ENCODE measurements at places on chromosomes 6 and 20.

DNA sequence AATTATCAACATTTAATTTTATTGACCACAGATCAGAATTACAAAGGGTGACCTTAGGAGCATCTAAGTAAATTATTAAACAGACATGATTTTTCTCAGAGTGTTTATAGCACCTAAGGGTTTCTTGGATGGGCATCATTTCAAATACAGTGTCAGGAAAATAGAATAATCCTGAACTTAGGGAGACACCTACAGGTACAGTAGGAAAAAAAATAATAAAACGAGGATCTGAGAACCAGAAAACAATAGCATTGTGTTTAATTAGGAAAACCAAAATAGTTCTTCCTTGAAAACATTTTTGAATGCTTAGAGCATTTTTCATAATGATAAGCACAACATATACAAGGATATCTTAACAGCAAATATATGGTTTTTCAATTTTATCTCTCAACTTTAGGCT is 39.2 kb downstream of the MMUT start:
- no peak for DNase-seq

DNA sequence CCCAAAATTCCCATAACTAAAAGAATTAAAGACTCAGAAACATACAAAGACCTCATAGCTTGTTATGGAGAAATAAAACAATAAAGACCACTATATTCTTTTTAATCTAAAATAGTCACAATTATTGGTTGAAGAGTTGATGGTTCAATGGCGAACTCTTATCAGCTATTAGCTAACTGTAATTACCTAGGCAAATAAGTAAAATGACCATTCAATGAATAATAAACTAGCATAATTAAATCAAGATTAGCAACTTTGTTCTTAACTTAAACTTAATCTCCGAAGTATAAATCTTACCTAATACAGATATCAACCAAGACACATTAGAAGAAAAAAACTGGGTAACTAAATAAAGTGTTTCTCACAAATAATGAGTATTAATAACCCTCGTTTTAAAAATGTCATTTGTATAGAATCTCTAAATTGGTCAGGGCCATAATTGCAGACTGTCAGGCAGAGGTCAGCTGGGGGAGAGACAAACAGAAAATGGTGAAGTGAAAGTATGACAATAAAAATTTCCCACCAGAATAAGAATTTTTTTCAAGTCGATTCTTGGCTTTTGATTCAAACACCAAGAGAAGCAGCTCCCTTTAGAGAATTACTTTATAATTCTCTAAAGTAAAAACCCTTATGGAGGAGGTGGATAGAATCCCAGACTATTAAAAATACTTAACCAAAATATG is 1.7 kb downstream of the FKBP5 start:
- no peak for DNase-seq

- no peak for DNase-seq
Measured at GRCh38 chr20:63404129-63405085, 43.3 kb upstream of the CHRNA4 start.

- DNase-seq: no peak
Measured at GRCh38 chr6:101543796-101544195, 150.3 kb downstream of the GRIK2 start.

DNA sequence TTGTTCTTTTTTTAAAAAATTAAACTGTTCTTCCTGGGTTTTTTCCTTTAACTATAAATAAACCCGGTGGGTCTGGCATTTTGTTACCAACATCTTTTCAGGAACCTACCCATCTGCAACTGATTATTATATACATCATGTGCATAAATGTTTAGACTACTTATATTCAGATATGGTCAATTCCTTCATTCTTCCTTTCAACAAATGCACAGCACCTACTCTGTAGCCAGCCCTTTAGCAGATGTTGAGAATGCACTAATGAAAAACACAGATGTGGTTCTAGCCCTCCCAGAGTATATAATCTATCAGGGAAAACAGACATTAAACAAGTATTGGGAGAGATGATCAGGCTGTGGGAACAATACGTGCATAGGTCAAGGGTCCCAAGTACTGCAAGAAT is 237.1 kb downstream of the UST start:
- DNase-seq: no peak
